ENCODE measurements at places on chromosomes 2 and 18.

DNA sequence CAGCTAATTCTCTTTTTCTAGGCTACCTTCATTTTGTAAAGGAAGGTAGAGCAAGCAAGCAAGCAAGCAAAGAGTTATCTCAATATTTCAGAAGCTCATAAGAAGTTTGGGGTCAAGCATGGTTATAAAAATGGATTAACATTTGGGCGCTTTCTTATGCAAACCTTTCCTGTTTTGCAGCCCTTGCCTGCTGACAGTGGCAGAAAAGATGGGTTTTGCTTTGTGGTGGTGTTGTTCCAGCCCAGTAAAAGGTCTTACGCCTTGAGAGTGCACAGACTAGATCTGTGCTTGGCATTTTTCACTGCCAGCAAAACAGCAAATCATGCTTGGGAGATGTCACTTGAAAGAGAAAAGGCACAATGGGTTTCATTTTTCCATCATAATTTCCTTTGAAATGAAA, 1320.6 kb upstream of the CELF4 start:
- no peak for DNase-seq

- peak; percentile 57 for DNase-seq
Measured at GRCh38 chr2:199704358-199705238, 146.4 kb downstream of the FTCDNL1 start.

DNA sequence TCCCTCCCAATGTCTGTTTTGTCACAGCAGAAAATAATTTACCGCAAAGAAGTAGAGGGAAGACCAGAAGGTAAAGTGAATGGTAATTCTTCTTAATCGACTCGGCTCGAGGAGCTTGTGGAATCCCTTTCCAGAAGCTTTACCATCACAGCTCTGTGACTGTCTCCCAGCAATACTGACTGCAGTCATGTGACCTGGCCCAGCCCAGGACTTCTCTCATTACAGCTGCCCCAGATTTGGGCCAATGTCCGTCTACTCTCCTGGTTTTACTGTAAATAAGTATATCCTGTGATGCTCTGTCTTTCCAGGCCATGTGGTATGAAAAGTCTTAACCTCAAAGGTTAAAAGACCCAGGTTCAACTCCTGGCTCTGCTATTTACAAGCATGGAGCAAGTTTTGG, 18.9 kb upstream of the ELOA2 start:
- DNase-seq = no peak

DNA sequence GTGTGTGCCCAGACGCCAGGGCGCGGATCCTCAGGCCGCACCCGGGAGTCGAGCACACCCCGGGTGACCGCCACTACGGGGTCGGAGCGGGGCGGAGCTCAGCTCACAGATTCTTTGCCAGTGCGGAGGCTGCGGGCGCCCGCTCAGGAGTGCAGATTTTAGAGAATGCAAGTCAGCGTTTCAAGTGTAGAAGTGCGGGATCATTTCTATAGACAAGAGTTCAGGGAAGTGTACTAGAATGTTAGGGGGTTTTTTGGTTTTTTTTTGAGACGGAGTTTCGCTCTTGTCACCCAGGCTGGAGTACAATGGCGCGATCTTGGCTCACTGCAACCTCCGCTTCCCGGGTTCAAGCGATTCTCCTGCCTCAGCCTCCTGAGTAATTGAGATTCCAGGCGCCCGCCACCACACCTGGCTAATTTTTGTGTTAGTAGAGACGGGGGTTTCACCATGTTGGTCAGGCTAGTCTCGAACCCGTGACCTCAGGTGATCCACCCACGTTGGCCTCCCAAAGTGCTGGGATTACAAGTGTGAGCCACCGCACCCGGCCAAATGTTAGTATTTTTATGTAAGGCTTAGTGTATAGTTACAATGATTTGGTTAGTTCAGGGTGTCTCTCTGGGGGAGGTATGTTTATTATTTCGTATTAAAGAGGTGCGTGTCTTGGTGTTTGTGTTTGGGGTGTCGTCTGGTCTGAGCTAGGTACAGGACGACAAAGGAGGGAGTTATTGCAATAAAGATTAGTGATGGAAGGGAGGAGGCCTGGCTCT, 619 bp upstream of the FAM168B start:
- DNase-seq = no peak

GRCh38 chr18:26971409-26971808, 105.9 kb upstream of the AQP4 start:
- no peak for DNase-seq

- DNase-seq = peak; percentile 82
Measured at GRCh38 chr18:47754311-47755101, 176.0 kb downstream of the SMAD2 start.

GRCh38 chr2:156145469-156145868, 187.1 kb downstream of the NR4A2 start:
- no peak for DNase-seq

- DNase-seq = no peak
Measured at GRCh38 chr2:24220554-24221291, 45.9 kb downstream of the FAM228A start.

- DNase-seq = peak; percentile 45
Measured at GRCh38 chr2:101883860-101884259, 107.9 kb upstream of the IL1R2 start.

- no peak for DNase-seq
Measured at GRCh38 chr2:237835372-237835771, 24.1 kb upstream of the RAMP1 start.

- DNase-seq = no peak
Measured at GRCh38 chr2:168560817-168561499, 104.9 kb downstream of the CERS6 start.

GRCh38 chr2:158805936-158806335, 10.8 kb downstream of the DAPL1 start:
- no peak for DNase-seq

- no peak for DNase-seq
Measured at GRCh38 chr2:218291318-218292047, 820 bp downstream of the TMBIM1 start.

DNA sequence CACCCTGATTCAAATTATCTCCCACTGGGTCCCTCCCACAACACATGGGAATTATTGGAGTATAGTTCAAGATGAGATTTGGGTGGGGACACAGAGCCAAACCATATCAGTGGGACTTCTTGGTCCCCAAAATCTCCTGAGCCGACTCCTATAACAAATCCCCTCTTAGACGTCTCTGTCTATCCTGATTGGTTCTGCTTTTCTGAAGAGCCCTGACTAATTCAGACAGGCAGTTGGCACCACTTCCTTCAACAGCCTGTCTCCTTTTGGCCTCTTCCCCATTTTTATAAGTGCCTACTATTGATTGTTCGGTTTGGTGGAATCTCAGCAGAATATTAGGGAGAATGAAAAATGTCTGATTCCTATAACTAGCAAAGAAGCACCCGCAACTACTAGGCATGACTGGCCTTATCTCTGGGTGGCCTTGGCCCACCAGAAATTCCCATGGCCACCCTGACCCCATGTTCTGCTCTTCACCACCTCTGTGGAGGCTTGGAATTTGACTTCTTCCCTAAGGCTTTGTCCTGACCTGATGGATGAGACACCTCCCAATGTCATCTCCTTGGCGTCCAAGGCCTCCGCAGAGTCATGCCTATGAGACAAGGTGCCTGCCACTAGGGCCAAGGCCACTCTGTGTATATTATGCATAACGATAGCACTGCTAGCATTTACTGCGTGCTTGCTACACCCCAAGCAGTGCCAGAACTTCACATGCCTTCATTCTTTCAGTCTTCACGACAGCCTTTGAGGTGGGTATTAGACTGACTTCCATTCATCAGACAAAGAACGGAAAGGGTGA, 218.9 kb upstream of the COPS8 start:
- DNase-seq = no peak

DNA sequence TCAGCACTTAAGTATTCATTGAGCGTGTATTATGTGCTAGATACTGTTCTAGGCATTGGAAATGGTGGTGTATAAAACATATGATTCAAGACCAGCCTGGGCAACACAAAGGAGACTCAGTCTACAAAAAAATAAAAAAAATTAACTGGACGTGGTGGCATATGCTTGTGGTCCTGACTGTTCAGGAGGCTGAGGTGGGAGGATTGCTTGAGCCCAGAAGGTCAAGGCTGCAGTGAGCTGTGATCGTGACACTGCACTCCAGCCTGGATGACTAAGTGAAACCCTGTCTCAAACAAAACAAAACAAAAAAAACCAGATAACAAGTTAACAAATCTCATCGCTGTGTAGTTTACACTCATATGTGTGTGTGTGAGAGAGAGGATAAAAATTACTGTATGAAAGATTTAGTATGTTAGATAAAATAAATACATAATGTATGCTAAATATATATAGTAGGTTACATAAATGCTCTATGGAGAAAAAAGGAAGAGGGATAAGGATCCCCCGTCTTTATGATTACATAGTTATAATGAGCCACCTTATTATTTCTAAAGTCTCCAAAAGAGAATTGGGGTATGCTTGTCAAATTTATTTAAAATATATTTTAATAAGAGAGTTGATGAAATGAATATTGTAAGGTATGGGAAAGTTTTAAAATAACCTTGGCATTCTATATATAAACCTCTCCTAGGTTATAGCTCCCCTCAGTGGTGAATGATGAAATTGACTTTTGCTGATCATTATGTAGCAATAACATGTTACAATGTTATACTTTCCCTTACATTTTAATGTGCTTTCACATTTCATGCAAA, 69.2 kb downstream of the EHBP1 start:
- DNase-seq = peak; percentile 29

DNA sequence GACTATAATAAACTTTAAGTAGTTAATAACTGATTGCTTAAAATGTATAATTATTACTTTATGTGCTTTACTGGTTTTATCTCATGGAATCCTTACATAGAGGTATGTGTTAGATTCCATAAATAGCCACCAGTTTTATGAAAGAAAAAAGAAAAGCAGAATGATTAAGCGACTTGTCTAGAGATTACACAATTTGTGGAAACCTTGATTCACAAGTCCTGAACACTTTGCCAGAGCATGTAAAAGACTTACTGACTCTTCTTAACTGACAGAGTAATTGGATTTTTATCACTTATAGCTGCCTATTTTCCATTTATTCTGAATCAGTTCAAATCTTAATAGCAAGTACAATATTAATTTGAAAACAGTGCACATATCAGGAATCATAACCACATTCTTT, 448.7 kb upstream of the NETO1 start:
- DNase-seq = no peak

GRCh38 chr2:138689705-138690104, 90.5 kb downstream of the NXPH2 start:
- DNase-seq = no peak

DNA sequence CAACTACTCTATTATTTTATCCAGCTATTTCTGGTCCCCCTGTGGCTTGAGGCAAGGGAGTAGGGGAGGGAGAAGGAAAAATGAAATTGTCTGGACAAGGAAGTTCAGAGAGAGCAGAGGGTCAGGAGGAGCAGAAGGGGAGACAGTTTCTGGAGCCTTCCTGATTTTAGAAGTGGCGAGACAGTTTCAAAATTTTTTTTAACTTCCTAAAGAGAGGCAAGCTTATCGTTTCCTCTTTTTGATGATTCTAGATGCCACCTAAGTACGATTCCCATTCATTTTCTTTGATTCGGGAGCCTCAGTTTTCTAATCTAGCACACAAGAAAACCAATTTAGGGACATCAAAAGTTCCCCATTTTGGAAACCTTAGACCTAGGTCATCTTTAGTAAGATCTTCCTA, 96.9 kb upstream of the B3GNT2 start:
- DNase-seq = no peak

GRCh38 chr18:32511147-32511546, 40.5 kb upstream of the GAREM1 start:
- DNase-seq = no peak

GRCh38 chr2:228675091-228675490, 493.6 kb upstream of the SPHKAP start:
- no peak for DNase-seq

GRCh38 chr2:30487603-30488002, 40.6 kb downstream of the LCLAT1 start:
- DNase-seq = no peak

GRCh38 chr2:161419638-161420190, 3.6 kb downstream of the TBR1 start:
- DNase-seq = no peak

DNA sequence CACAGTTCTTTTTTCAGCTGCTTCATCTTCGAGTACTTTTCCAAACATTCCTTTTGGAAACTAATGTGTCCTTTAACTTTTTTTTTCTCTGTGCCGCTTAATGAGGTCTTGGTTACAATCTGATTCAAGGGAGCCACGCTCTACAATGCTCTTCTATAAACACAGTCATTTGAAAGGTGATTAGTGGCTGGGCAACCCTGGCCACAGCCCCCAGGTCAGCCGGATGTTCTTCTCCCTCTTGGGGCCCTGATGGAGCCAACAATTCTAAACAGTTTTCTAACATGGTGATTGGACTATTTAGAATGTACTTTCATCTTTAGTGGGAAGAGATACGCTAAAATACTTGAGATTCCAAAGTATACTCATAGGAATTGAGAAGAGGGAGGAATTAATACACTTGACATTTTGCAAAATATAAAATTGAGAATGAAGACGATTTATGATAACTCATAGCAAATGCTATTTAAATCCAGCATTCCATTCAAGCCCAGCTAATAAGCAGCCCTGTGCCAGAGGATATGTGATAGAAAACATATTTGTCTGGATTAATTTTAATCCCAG, 83.7 kb upstream of the MBOAT2 start:
- no peak for DNase-seq

DNA sequence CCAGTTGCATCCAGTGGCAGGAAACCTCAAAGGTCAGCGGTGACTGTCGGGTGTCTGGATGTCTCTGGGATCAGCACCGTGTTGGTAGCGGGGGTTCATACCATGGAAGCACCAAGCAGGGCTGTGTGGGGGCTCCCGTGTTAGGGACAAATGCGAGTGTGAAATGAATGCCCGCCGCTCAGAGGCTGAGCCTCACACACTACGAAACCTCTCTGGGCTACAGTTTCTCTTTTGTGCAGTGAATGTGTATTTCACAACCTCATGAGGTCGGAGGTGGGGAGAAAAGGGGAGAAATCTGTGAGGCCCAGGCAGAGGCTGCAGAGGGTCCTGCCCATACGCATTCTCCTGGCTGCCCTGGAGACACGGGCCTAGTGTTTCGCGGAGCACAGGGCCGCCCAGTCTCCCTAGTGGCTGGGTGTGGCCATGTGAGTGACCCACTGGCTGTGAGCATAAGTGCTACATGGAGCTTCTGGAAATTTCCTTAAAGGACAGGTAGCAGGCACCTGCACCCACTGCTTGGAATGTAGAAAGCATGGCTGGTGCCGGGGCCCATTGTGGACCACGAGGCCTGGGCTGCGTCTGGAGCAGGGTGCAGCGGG, 138.0 kb upstream of the GLI2 start:
- no peak for DNase-seq

DNA sequence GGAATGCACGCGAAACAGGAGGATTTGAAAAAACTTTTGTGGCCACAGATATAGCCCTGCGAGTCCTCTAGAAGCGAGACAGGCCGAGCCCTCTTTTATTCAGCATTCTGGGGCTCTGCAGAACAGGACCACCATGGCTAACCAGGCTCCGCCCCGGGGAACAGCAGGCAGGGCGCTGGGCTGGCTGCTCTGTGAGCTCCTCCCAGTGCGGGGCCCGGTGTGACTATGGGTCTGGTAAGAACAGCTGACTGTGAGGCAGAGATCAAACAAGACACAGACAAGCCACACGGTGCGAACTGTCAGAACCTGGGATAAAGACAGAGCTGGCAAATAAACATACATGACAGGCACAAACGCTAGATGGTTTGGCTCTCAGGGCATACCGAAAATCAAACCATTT, 15.5 kb downstream of the PXDN start:
- DNase-seq = peak; percentile 65

All from mesendoderm (in vitro differentiated cells).